ENCODE measurements at places on chromosomes 12 and 14. TPM values are rescaled to one million over a fixed set of nuclear protein-coding genes. Genes with fewer than 3 reads are reported as not detected.

- DNase-seq: no peak
Observed at GRCh38 chr12:57243521-57244311, 7.3 kb downstream of the STAC3 start.

GRCh38 chr14:99683619-99684409, at the start of gene CYP46A1:
Gene CYP46A1, plus strand, starts transcription at chr14:99684298. Its CDS starts 120 bp downstream, at chr14:99684418.
- peak; percentile 100 for DNase-seq

DNA sequence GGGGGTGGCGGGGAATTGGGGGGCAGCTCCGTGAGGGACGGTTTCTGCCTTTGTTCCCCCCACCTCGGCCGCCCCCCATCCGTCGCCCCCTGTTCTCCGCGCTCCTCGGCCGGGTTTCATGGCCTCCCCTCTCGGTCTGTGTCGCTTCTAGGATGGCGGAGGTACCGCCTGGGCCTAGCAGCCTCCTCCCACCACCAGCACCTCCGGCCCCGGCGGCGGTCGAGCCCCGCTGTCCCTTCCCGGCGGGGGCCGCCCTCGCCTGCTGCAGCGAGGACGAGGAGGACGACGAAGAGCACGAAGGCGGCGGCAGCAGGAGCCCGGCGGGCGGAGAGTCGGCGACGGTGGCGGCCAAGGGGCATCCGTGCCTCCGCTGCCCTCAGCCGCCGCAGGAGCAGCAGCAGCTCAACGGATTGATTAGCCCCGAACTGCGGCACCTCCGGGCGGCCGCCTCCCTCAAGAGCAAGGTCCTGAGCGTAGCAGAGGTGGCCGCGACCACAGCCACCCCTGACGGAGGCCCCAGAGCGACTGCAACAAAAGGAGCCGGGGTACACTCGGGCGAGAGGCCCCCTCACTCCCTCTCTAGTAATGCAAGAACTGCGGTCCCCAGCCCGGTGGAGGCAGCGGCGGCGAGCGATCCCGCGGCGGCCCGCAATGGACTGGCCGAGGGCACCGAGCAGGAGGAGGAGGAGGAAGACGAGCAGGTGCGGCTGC, 575 bp downstream of the NAA30 start:
- DNase-seq: no peak

GRCh38 chr12:64618953-64619590, 8.8 kb downstream of the RASSF3 start:
- DNase-seq: no peak

DNA sequence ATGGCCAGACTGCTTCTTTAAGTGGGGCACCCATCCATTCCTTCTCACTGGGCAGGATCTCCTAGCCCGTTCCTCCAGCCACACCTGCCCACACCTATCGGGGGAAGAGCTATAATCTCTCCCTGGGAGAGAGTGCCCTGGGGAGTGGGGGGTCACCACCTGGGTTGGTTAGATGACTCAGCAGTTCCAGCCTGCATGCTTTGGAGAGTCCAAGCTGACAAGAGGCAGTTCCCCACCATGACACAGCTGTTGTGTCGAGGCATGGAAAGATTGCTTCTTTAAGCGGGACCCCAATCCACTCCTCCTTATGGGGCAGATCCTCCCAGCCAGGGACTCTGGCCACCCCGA, 52.6 kb upstream of the PPFIA2 start:
- DNase-seq: no peak

MANSC4 gene
- 0.39 TPM for total RNA-seq

Data from esophagus muscularis mucosa (tissue), 4 donors.